Psoas muscle (tissue), 8 donors: ENCODE measurements at places on chromosomes 3 and 15. TPM values are rescaled to one million over a fixed set of nuclear protein-coding genes. Genes with fewer than 3 reads are reported as not detected.

The CIP2A gene
- 0.93 TPM for total RNA-seq

The ALS2CL gene
- total RNA-seq, result 9.7 TPM

The SLC4A7 gene
- 13.9 TPM for total RNA-seq

The HTR3E gene
- total RNA-seq, result not detected

The SPESP1 gene
- 3.2 TPM for total RNA-seq

The RYR3 gene
- 24.0 TPM for total RNA-seq

The LHFPL4 gene
- total RNA-seq, result not detected

The ADGRG7 gene
- total RNA-seq, result not detected
